ENCODE measurements at places on chromosomes 11 and 22.

DNA sequence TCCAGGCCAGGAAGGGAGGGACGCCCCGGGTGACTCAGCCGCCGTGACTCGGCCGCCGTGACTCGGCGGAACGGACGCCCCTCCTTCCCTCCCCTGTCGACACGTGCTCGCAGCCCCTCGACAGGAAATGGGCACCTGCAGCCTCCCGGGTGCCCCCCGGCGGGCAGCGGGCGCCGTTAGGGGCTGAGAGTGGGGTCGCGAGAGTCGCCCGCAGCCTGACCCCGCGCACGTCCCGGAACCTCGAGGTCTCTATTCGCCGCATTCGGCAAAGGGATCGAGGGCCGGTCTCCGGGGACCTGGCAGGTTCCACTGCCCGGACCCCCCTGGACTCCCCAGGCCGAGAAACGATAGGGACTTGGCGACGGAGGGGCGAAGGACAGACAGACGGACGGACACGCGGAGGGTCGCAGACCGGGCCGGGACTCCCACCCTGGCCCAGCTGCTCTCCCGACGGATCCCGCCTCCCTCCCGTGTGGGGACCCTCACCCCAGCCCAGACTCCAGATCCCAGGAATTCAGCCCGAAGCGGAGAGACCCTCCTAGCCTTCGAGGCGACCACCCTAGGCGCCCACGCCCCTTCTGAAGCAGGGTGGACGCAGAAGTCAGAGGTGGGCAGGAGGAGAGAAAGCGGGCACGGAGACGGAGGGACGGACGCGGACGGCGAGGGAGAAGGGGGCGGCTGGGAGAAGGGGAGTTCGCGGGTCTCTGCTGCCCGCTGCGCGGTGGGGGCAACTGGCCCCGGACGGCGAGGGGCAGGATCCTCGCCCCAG is 648 bp downstream of the FOSL1 start:
- no peak for DNase-seq

- DNase-seq, result no peak
Observed at GRCh38 chr22:22745225-22746060, 101.0 kb downstream of the GGTLC2 start.

- DNase-seq, result no peak
Observed at GRCh38 chr11:8333811-8334401, 70.2 kb upstream of the LMO1 start.

DNA sequence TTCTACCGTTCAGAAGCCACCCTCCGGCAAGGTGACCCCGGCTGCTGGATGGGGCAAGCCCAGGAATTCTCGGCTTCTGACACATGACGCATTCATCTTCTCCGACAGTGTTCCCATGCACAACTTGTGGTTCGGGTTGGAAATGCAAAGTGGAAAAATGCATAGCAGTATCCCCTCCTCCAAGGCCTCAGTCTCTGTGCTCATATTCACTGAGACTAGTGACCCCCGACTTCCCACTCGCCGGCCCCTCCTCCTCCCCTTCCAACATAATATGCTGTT is 70.0 kb upstream of the NTM start:
- no peak for DNase-seq

GRCh38 chr22:17607891-17608521 is 20.5 kb downstream of the ATP6V1E1 start:
- DNase-seq, result no peak

DNA sequence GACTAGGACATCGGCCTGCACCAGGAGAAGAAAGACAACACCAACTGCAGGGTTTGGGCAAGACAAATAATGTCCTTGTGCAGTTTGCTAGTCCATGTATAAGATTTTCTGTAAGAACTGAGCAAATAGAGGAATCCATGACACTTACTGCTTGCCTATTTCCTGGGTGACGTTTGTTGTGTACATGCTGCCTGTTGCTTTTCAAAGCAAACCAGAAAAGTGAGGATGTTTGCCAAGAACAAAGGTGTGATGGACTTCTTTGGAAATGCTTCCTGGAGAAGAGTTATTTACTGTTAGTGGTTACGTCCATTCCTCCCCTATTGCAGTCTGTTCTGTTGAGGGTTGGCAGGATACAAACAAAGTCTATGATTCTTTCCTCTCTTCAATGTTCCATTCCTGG is 126.5 kb downstream of the CASP12 start:
- no peak for DNase-seq

GRCh38 chr22:50674130-50674500 is 1.5 kb downstream of the SHANK3 start:
- DNase-seq, result no peak

DNA sequence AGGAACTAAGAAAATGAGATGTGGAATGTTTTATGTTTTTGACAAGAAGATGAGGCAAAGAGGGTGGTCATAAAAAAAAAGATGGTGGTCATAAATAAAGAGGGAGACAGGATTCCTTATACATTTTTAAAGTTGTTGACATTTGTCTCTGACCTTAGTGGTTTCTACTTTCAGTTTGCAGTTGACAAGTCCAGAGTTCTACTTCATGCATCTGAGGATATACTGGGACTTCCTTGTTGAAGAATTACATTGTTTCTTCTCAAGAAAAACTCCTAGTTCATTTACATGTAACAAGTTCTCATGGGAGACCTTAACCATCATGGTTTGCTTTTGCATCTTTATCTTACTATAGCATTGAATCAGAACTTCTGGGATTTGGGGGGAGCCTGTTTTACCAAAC is 1.2 kb downstream of the OR6X1 start:
- no peak for DNase-seq

DNA sequence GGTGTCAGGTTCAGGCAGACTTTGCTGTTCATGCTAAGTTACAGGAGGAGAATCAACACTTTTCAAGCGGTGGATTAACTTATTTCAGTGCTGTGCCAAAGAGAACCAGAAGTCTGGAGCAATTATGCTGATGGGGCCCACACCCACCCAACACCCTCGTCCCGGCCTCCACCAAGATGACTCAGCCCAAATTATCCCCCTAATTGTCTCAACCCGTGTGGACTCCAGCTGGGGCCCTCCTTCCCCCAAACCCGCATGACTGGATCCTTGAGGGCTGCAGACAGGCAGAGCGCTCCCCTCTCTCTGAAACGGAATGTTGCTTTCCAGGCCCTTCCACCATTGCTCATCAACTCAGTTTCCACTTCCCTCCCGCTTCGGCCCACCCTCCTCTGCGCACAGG is 34.6 kb upstream of the MN1 start:
- DNase-seq, result no peak

DNA sequence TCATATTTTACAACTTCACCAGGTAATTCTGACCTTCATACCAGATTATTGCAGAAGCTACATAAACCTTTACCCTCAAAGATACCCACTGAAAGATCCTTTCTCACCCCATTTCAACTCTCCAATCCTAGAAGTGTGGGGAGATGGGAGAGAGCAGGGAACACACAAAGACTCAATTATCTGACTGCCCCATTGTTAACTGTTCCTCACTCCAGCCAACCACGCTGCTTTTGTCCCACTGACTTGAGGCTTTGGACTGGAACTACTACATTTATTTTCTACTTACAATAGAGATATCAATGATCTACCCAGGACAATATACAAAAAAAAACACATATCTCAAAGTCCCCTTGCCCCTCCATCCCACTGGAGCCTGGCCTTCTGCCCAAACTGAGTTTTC is 44.7 kb upstream of the SLN start:
- DNase-seq, result no peak

GRCh38 chr22:36419177-36419911 is 31.6 kb upstream of the MYH9 start:
- DNase-seq, result no peak

DNA sequence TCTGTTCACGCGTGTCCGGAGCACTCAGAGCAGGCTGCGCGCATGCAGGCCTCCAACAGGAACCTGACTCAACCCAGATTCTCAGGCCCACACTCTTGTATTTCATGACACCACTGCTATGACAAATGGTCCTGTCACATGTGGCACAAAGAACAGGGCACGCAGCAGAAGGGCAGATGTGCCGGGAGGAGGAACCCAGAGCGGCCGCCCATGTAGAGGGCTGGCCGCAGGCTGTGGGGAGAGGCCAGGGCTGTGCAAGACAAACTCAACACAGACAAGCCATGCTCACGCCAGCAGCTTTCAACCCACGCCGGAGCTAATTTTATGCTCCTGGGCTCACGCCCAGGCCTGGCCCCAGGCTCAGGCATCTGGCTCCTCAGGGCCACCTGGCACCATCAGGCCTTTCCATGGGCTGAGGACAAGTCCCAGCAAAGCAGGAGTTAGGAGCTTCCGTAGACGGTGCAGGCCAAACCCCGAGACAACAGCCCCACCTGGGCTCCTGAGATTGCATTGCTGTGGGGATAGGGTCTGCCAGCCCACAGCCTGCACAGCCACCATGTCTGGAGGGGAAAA is 40.0 kb downstream of the DUSP8 start:
- no peak for DNase-seq

DNA sequence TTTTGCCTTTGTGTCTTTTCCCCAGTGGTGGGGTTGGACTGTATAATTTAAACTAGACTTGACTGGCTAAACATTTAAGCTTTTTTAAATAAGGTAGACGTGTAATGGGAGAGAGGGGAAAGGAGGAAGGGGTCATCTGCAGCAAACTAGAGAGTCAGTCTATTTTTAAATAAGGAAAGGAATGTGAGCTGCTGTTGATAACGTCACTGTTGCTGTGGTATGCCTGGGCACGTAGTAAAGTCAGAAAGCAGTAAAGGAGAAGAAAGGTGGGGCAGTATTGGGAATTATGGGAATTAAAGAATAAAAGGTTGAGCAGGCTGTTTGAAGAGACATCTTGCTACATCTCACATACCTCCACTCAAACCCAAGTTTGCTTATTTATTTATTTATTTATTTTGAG is 80.4 kb upstream of the FSHB start:
- DNase-seq, result no peak

DNA sequence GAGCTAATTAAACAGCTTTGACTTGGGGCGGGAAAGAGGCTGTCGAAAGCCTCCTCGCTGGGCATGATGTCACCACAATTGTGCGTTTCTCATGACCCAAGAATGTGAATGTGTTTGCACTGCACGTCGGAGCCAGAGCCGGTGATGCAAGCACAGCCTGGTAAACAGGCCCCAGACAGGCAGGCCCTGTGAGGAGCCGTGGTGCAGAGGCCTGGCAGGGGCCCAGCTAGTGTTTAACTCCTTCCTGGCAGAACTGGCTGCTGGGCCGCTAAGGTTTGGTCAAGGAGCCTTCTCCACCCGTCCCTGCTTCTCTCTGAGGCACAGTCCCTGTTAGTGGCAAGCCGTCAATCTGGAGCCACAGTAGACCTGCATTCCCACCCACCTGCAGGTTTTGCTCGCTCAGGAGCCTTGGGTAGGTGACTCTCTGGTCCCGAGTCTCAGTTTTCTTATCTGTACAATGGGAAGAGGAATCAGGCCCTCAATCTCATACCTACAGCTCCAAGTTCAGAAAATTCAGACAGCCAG is 25.4 kb upstream of the SMTN start:
- no peak for DNase-seq

- DNase-seq, result no peak
Observed at GRCh38 chr22:49464037-49464436, 363.6 kb downstream of the BRD1 start.

- no peak for DNase-seq
Observed at GRCh38 chr22:42947211-42947990, 67.5 kb downstream of the PACSIN2 start.

- no peak for DNase-seq
Observed at GRCh38 chr11:100008417-100008816, 678.7 kb upstream of the ARHGAP42 start.

GRCh38 chr11:17256512-17256911 is 20.0 kb upstream of the NUCB2 start:
- DNase-seq, result no peak

DNA sequence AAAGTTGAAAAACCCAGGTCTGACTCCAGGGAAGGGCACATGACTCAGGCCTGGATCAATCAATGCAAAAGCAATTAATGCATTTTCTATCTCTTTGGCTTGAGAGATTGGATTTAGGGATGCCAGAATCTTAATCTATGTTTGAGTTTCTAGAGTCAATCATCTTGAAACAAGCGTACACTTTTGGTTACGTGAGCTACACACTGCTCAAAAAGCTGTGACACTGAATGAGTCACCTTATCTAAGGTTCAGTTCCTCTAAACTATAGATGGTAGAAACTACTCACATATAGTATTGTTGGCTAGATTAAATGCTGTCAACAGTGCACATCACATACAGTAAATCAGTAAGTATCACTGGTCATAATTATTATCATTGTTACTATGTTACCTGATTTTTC is 24.2 kb downstream of the MRE11 start:
- DNase-seq, result no peak

- no peak for DNase-seq
Observed at GRCh38 chr11:62702246-62702645, 5.0 kb downstream of the BSCL2 start.

GRCh38 chr11:102546923-102547471 is 16.4 kb upstream of the MMP7 start:
- no peak for DNase-seq

- DNase-seq, result no peak
Observed at GRCh38 chr11:12103411-12104225, 6.8 kb upstream of the MICAL2 start.

DNA sequence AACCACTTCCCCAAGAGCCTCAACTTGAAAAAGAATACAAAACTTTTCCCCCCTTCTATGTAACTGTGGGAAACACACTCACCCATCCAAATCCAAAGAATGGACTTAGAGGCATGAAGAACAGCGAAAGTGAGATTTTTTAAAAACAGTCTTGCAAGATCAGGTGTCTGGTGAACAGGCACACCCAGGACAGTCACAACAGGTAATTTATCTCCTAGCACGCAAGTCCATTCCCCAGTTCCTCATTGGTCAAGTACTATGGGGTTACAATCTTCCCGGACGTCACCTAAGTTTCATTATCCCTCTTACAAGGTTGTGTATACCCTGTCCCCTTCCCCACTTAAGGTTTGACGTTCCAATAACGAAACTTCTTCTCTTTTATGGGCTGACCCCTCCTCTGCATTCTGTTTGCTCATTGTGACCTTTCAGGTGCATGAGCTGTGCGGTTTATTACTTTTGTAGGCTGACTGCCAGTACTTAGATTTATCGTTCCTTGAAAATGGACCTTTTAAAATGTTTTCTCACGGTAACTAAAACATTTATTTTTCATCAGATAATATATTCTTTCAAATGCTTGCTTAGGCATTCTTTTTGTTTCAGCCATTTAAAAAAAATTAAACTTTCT is 1401.9 kb downstream of the FAM181B start:
- no peak for DNase-seq

All from cortex of kidney (tissue), 1 donor.